ENCODE measurements at places on chromosomes 4 and X.

DNA sequence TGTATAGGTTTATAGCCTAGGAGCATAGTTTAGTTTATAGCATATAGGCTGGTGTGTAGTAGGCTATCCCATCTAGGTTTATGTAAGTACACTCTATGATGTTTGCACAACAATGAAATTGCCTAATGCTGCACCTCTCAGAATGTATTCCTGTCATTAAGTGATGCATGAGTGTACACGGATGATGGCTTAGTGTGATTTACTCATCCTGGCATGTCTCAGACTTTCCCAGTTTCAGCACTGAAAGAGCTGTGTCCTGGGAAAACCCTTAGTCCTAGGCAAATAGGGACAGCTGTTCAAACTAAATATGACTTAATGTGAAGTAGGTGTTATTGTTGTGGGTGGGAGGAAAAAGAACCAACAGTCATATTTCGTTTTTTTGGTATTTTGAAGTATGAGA lies 264.9 kb upstream of the MAGEB18 start:
- DNase-seq, result no peak

DNA sequence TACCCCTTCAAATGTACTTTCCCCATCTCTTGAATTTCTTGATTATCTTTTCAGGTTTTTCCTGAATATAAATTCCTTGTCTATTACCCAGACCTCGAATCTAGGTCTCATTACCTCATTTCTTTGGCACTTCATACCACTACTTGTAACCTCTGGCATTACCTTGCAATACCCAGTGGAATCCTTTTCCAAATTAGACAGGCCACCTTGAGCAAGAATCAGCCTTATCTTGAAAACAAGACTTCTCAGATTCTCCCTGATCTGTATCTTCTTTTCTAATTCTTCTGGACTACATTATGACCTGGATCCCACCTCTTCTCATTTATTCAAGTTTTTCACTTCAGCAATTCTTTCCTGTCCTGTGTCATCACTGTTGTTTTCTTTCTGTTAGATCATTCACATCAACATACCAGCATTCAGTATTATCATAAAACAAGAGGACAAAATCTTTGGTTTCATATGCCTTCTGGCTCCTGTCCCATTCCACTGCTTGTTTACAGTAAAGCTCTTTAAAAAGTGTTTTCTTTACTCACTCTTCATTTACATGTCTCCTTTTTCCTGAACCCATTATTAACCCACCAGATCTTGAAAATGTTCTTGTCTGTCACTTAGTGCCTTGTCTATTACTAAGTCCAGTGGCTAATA lies 275.6 kb upstream of the HS3ST1 start:
- no peak for DNase-seq

GRCh38 chrX:15750611-15751154 lies 12.6 kb downstream of the CA5B start:
- no peak for DNase-seq

DNA sequence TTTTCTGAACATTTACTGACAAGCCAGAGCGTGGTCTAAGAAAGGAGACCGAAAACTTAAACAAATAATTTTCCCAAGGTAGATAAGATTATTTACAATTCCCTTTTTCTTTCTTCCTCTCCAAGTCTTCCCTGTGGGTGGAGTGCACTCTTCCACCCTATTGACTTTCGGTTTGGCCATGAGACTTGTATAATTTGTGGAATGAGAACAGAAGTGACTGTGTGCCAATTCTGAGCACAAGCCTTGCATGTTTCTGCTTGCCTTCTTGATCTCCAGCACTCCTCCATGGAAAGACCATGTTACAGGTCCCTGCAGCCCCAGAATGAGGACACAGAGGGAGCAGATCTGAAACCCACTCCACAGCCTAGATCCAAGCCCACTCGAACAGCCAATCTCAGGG lies 150.0 kb upstream of the HPGD start:
- DNase-seq, result no peak

GRCh38 chr4:169634975-169635374 lies 14.6 kb downstream of the CLCN3 start:
- DNase-seq, result no peak

GRCh38 chr4:145808021-145808650 lies 128.2 kb downstream of the C4orf51 start:
- no peak for DNase-seq

- DNase-seq, result no peak
These were observed 564 bp downstream of the PGK1 start for GRCh38 chrX:78104447-78105176.

GRCh38 chrX:10828036-10828435 lies 207.7 kb upstream of the MID1 start:
- DNase-seq, result no peak

DNA sequence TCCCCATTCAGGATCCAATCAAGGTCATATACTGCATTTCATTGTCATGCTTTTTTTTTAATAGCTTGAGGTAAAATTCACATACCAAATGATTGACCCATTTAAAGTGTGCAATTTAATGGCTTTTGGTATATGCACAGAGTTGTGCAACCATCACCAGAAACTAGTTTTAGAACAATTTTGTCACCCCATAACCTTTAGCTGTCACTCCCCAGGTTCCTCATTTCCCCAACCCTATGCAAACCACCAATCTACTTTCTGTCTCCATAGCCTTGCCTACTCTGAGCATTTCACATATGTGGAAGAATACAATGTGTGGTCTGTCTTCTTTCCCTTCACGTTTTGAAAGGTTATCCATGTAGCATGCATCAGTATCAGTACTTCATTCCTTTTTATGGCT lies 1.4 kb upstream of the SMAD1 start:
- DNase-seq, result no peak

DNA sequence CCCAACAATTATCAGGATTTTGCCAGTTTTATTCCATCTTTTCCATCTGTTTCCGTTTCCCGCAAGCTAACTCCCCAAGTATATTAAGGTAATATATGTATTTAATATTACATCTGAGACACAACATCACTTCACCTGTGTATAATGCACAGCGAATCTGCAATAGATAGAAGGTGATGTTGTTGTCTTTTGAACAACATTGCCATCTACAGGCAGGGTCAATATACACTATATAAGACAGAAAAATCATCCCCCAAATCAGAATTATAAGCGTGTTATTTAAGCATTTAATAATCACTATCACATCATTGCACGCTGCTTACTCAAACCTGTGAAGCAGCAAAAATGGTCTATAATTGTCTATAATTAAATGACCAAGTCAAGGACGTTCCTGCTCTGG lies 1115.5 kb downstream of the NLGN4X start:
- no peak for DNase-seq

DNA sequence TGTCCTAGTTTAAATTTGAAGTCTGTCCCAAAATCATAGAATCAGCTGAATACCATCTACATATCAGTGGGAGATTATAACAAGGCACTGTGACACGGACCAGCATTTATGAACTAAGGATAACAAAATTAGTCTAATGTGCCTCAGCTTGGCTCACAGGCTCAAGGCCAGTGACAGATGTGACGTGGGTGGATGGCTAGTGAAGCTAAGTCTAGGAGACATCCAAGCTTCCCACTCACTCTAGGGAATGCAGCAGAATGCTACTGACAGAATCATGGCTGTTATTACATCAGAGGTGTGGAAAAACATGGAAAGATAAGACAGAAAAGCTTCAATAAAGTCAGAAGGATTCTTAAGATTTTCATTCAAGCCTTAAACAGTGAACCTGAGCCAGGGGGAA lies 329.9 kb downstream of the NAF1 start:
- DNase-seq, result no peak

DNA sequence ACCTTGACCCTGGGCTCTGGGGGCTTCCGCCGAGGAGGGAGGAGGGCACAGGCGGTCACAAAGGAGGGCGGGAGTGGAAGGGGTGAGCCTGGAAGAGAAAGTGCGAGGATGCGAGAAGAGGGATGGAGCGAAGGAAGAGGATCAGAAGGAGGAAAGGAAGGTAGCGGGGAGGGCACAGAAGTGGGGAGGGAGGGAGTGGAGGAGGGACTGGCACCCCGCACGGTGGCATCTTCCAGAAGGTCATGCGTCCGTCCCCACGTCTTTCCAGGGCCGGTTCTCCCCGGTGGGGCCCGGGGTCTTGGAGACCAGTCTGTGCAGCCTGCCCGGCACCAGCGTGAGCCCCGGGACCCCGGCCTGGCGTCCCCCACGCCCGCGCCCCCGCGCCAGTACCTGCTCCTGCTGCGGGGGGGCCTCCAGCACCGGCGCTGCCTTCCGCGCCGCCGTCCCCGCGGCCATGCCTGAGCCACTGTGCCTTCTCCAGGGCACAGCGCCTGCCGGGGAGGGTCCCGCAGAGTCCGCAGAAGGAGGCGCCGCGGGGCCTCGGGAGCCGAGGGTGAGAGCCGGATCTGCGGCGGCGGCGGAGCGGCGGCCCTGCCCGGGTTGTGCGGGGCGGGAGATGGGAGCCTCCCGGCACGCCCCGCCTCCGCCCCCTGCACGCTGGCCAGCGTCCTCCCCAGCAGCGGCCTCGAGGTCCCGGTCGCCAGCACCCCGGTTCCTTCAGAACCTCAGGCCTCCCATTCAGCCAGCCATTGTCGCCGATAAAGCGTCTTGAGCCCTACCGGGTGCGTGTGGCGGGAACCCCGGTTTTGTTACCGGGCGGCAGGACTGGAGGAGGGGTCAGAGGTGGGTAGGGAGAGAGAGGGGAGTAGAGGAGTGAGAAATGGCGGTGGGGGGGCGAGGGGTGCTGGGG lies at the start of gene RNF175:
RNF175 (minus strand) TSS at position 618 of the 910 bp plus-strand sequence; CDS start at position 456, 162 bp downstream.
- DNase-seq, result no peak

DNA sequence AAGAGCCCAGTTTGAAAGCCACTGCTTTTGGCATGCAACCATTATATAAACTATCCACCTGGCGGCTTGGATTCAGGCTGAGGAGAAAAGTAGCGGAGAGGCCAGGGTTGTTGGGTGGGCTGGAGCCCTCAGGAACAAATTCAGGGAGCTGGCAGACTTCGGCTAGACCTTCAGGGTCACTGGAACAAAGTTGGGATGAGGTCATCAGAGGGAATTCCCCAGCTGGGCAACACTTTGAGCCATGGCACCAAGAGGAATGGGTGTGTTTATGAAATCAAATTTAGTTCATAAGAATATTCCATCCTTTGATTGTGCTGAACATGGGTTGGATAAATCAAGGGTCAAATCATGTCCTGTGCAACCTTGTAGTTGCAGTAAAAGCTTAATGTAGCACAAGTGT lies 22.0 kb downstream of the MTMR1 start:
- no peak for DNase-seq

GRCh38 chr4:154927126-154927680 lies 146.1 kb downstream of the RBM46 start:
- no peak for DNase-seq

- DNase-seq, result no peak
These were observed 10.0 kb downstream of the MGST2 start for GRCh38 chr4:139675651-139676050.

DNA sequence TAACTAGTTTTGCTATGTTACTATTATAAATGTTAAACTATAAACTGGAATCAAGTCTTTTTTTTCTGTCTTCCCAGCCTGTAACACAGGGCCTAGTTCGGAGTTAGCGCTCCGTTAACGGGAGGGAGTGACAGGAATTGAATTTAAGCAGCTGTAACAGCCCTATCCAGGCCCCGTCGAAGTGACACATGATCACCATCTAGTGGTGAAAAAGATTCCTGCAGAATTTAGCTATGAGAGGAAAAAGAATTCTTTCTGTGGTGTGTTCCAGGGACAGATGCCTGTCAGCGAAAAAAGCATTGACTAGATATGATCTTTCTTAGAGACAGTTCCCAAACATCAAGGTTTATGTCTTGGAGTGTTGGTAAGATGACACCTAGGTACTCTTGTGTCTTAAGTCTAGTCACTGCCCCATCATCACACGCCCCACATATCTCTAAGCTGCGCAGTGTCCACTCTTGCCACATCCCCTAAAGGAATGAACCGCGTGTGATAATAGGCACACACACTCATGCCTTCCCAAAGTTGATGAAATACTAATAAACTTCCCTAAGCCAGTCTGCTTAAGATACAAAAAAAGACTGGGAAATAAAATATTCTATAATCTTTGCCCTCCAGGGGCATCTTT lies 2.1 kb downstream of the GAB3 start:
- DNase-seq, result no peak

DNA sequence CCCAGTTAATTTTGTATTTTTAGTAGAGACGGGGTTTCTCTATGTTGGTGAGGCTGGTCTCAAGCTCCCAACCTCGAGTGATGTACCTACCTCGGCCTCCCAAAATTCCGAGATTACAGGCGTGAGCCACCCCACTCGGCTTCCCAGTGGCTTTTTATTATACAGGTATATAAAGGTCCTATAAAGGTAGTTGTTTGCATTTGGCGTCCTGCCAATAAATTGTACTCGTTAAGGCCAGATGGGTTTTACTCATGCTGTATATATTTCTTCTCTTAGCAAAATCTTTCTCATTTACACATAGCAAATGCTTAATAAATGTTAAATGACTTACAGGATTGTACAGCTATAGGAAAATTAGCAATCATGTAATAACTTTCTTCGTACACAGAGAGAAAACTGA lies 6.9 kb downstream of the SHROOM3 start:
- no peak for DNase-seq

GRCh38 chrX:63400340-63400739 lies 49.2 kb upstream of the SPIN4 start:
- no peak for DNase-seq

DNA sequence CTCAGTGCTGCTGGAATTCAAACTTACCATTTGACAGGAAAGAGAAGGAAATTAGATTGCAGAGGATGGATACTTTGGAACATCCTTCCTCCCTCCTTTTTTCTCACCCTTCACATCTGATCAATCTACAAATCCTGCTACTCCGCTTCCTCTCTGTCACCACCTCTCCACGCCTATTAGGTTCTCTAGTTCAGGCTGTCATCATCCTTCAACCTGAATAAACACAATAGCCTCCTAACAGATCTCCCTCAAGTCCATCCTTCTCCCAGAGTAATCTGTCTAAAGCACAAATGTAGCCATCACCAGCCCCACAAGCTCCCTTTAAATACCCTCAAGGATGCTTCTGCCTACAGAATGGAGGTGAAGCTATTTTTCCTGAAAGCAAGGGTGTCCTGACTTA lies 20.0 kb upstream of the SLAIN2 start:
- no peak for DNase-seq

DNA sequence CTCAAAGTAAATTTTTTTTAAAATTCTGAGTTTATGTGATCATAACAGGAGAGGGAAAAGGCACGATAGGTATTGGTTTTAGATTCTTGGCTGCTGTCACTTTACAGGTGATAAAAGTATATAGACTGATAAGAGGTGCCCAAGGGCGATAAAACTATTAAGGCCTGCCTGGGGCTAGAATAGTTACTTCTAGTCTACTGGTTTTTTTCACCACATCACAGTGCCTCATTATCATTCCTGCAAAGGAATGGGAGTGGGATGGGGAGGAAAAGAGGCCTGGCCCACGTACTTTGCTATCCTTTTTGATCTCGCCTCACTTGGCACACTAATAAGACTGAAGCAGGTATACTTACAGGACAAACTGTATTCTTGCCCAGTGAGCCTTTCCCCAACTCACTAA lies 46.6 kb downstream of the CXorf58 start:
- no peak for DNase-seq

Data from esophagus muscularis mucosa (tissue), 4 donors.